ENCODE measurements at places on chromosomes 11 and 22.

- peak; percentile 64 for DNase-seq
These were observed 13.5 kb upstream of the MUC6 start for GRCh38 chr11:1049911-1050580.

GRCh38 chr11:29135504-29135903 lies 881.3 kb downstream of the KCNA4 start:
- no peak for DNase-seq

DNA sequence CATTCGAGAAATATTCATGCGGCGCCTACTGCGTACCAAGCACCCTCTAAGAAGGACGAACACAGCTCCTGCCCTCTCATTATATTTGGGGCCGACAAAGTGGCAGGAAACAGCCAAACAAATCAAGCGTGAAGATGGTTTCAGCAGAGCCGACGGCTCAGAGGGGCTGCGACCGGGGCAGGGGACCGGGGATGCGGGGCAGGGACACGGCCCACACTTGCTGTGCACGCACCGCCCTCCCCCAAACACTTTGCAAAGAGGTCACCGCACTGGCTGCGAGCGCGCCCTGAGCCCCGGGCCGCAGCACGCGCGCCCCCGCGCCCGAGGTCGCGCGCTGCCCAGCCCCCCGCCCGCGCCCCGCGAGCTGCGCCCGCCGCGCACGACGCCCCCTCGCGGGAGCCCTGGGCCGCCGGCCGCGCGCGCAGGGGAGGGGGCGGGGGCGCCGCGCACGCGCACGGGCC lies 255 bp upstream of the SYNGR1 start:
- no peak for DNase-seq

- DNase-seq = no peak
These were observed 110.9 kb downstream of the RASSF10 start for GRCh38 chr11:13119941-13120520.

GRCh38 chr22:27525711-27526110 lies 275.8 kb downstream of the MN1 start:
- DNase-seq = no peak

DNA sequence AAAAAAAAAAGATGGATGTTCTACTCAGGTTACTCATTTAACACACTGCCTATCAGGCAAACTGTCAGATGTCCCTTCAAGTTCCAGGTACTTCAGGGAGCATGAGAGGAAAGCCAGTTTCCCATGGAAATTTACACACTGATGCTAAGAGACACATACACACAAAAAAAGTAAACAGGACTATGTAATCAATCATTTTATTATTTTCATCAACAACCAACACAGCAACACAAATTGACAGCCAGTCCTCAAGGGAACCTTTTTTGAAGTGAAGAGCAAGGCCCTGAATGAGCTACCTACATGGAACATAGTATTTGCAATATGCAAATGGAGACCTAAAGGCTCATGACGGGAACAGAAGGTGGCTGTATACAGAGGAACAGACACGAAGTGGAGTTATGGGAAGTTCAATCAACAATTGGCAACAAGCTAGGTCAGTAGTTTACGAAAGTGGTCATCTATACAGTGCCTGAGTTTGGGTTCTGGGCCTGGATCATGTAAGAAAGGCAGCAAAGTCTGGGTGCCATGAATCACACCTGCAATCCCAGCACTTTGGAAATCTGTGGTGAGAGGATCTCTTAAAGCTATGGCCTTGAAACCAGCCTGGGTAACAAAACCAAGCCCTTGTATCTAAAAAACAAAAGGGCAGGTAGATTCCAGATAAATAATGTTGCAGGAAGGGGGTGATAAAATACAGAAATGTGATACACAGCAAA lies 12.6 kb upstream of the WDR74 start:
- DNase-seq = no peak

GRCh38 chr11:69251639-69252489 lies 42.1 kb upstream of the MYEOV start:
- no peak for DNase-seq

DNA sequence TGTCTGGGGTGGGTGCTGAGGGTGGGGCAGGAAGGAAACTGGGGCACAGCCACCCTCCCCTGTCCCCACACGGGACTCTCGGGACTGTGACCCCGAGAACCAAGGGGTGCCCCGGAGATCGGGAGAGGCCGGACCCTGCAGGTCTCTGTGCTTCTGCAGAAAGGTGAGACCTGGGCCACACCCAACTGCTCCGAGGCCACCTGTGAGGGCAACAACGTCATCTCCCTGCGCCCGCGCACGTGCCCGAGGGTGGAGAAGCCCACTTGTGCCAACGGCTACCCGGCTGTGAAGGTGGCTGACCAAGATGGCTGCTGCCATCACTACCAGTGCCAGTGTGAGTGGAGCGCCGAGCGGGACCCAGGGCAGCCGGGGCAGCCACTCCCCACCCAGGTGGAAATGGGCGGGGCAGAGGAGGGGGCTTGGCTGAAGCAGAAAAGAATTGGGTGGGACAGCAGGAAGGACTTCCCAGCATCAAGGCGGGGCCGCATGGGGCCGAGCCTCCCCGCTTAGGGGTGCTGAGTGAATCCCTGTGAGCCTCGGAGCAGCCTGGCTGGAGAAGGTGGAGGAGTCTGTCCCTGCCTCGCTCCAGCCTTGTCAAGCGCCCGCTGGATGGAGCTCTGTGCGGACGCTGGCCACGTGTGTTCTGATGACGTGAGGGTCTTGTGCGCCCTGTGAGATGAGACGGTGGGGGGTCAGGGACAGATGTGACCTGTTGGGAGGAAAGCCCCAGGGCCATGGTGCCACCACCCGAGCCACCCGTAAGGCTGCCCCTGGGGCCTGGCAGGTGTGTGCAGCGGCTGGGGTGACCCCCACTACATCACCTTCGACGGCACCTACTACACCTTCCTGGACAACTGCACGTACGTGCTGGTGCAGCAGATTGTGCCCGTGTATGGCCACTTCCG lies 29.3 kb upstream of the MUC5B start:
- peak; percentile 3 for DNase-seq

DNA sequence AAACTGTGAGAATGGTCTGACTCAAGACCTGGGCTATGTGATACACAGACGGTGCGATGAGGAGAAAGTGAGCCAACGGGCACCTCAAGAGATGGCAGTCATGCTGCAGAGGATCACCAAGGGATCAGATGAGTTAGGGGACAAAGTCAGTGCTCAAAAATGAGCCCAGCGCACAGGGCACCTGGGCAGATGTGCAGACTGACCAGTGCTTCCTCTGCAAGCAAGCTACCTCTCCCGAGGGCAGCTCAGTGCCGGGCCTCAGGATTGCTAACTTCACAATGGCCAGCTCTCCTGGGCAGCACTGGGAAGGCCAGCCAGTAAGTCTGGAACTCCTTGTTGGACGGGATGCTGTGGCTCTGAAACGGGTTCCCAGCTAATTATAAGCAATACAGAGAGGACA lies 15.3 kb downstream of the HDHD5 start:
- no peak for DNase-seq

GRCh38 chr11:20310596-20311394 lies 52.7 kb upstream of the HTATIP2 start:
- no peak for DNase-seq

- DNase-seq = no peak
These were observed 400.0 kb downstream of the SOX6 start for GRCh38 chr11:15956302-15956701.

DNA sequence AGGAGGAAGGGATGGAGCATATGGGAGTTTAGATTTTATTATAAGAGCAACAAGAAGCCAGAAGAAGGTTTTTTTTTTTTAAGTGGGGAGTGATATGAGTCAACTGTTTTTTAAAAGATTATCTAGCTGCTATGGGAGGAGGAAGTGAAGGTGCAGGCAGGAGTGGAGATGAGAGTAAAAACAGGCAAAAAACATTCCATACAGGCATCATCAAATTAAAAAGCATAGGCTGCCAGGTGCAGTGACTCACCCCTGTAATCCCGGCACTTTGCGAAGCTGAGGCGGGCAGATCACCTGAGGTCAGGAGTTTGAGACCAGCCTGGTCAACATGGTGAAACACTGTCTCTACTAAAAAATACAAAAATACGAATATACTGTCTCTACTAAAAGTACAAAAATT lies 368.4 kb upstream of the MTNR1B start:
- no peak for DNase-seq

GRCh38 chr11:3955299-3955665 lies 99.8 kb downstream of the STIM1 start:
- DNase-seq = no peak

GRCh38 chr11:44067266-44067665 lies 1.2 kb downstream of the ACCS start:
- DNase-seq = no peak

DNA sequence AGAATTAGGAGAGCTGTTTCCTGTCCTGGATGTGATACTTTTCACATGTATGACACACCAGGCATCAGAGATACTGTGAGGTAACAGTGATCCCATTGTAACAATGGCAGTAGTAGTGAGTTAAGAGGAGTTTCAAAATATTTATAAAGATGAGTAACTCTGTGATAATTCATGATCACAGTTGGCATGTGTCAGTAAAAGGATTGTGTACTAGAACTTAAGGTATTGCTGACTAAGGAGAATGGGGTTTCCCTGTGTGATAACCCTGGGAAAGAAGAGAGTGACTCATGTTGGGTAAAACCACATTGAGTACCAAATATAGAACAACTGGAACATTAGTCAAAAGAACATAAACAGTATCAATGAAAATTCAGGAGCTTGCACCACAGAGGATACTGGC lies 22.9 kb upstream of the SLC5A1 start:
- DNase-seq = no peak

DNA sequence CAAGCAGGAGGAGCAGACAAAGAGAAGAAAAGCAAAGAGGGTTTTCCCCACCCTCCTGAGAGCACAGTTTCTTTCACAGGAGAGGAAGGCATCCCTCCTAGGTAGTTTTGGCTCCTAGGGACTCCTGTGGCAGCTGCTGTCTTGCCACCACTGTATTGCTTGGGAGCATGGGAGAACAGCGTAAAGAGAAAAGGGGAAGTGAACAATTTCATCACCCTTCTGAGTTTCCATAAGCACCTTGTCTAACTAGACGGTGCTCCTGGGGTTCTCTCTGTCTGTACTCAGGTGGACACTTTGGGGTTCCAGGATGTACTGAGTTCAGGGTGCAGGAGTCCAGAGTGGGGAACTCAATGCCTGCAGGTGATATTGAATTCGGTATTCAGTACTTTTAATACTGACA lies 1430.5 kb downstream of the TBC1D22A start:
- DNase-seq = no peak

DNA sequence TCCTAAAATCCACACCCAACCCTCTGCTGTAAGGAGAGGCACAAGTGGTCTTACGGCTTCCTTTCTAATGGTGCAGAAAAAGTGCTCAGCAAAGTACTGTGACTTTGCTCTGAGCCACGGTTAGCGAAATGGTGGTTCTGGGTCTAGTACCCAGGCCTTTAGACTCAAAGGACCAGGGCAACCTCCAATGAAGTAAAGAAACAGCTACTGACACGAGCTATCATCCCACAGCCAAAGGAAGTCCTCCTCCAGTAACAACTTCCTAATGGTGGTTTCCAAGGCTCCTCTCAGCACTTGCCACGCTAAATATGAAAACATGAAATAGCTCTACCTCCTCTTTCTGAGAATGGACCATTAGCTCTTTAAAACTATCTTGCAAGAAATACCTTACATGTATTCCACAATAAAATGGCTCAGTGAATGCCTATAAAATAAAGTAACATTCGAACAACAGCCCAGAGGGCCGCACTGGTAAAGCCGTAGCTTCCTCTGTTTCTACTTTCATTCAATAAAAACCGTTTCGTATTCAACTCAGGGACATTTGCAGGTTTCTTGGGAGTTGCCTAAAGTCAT lies 122.4 kb downstream of the ETS1 start:
- no peak for DNase-seq

DNA sequence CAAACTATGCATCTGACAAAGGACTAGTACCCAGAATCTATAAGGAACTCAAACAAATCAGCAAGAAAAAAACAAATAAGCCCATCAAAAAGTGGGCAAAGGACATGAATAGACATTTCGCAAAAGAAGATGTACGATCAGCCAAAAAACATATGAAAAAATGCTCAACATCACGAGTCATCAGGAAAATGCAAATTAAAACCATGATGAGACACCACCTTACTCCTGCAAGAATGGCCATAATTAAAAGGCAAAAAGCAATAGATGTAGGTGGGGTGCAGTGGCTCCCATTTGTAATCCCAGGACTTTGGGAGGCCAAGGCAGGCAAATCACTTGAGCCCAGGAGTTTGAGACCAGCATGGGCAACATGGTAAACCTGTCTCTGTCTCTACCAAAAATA lies 10.4 kb upstream of the OR10V1 start:
- DNase-seq = no peak
